Neural crest cell (in vitro differentiated cells): ENCODE measurements at places on chromosomes 12 and 14.

- DNase-seq, result no peak
These were observed 1003.6 kb downstream of the FSCB start for GRCh38 chr14:43503508-43503907.

- no peak for DNase-seq
These were observed 1165.4 kb downstream of the TMEM121 start for GRCh38 chr14:106691601-106692291.

GRCh38 chr12:49966511-49967041, 4.9 kb downstream of the AQP5 start:
- no peak for DNase-seq

DNA sequence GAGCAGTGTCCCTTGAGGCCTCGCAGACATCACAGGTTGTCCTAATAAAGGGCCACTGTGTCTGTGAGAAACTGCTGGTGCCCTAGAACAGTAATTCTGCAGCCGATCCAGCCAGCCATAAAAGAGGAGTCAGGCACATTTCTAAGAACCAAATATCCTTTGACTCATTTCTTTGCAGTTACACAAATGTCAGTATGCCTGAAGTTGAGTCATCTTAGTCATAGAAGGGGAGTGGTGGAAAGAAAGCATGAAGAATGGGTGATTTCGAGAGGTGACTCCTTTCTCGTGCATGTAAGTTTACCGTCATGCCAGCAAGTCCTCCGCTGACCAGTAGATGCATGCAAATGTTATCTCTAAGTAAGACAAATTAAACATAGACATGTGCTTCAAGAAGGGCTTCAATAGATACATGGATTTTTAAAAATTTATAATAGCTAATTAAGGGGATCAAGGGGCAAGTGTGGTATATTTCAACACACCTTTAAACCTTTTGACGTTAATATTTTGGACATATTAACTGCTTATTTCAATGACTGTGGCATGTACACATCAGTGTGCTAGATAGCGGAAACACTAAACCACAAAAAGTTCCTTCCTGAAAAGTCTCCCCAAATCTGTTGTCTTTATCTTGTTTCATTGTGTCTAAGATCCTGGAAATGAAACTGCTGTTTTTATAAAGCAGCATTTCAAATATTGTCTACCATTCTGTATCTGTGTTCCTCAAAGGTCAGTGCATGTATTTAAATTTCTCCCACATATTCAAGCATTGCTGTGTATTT, 497.4 kb downstream of the NPAS3 start:
- no peak for DNase-seq

GRCh38 chr14:98946940-98947339, 325.1 kb downstream of the BCL11B start:
- DNase-seq, result no peak

GRCh38 chr14:63296060-63296563, 22.6 kb downstream of the GPHB5 start:
- DNase-seq, result no peak

GRCh38 chr14:20489093-20489994, 16.0 kb upstream of the RNASE10 start:
- DNase-seq, result no peak

- no peak for DNase-seq
These were observed 213.6 kb downstream of the ERC1 start for GRCh38 chr12:1204581-1205121.

DNA sequence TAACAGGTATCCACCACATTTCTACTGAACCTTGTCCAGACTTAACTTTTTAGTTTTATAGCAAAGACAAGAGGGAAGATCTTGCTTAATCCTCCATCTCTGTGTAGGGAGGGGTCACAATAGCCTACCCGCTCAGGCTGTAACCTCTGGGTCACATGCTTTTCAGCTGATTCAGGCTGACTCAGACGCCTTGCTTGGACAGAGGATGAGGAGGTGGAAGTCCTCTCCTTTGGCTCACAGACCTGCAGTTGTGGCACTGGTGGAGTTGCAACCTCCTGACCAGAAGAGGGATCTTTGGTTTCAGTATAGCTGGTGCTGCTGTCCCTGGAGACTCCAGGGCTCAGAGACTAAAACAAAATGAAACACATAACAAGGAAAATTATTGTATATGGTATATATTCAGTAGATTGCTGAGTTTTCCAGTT, 16.2 kb downstream of the ACIN1 start:
- DNase-seq, result no peak

DNA sequence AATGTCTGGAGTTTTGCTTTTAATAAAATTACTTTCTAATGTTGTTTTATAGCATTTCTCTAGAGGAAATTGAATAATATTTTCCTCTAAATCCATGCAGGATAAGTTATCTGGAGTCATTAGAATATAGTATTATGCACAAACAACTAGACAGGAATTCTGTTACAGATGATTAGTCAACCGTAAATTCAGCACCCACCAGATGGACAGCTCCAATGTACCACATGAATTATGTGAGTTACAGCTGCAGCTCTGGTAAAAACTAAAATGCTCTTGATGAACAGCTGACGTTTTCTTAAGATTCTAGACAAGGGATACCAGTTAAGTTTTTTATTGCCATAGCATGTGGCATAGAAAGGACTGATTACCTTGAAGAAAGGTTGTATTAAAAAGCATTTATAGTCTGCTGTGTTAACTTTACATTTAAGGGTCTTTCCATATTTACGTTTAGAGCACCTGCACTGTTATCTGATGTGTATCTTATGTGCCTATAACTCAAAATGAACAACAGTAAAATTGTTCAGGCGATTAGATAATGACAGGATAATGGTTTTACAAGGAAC, 321.4 kb upstream of the LRFN5 start:
- peak; percentile 60 for DNase-seq

DNA sequence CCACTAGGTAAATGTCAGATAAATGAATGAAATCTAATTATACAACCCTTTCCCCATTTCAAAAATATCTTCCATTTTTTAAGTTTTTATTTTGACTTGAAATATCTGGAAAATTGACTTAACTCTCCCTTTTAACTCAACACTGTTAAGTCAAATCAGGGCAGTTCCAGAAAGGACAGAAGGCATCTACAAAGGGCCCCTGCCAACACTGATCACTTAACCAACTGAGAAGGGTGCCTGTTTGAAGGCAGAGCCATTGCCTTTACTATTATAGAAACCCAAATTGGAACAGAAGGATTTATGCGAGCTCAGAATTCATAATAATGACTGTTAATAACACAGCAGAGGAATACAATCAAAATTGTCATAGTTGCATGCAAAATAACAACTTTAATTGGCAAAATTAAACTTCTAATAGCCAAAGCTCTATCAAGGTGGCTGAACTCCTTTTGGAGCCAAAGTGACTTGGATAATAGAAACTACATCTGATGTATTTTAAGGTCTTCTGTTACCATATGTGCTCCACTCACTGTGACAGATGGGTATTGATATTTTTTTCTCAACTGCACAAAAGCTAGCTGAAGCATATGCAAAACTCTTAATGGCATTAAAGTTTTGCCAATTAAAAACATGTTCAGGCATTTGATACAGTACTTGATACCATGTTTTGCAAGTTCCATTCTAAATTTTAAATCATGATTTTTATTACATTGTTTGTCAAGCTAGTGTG, 383.8 kb downstream of the NOVA1 start:
- no peak for DNase-seq

- DNase-seq, result no peak
These were observed 84.2 kb downstream of the AACS start for GRCh38 chr12:125149160-125150108.

DNA sequence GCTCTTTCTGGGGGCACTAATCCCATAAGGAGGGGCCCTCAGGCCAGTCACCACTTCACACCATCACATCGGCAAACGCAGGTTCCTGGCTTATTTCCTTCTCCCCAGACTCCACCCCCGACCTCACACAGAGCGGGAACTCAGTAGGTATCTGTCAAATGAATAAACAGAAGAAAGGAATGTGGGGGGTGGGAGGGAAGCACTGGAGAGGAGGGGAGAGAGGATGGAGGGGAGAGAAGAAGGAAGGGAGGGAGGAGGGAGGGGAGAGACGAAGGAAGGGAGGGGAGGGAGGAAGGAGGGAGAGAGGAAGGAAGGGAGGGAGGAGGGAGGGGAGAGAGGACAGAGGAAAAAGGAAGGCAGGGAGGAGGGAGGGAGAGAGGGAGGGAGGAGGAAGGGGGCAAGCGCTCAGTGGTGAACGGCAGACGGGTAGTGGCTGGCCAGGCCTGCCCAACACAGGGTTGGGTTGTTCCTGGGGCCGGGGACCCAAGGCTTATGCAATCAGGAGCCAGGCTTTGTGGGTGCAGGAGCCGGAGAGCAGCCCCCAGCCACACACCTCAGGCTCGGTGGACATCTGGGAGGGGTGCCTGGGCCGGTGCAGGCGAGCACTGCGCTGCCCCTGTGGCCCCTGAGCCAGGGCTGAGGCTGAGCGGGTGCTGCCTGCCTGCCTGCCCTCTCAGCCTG, 52.6 kb upstream of the FBRSL1 start:
- no peak for DNase-seq

DNA sequence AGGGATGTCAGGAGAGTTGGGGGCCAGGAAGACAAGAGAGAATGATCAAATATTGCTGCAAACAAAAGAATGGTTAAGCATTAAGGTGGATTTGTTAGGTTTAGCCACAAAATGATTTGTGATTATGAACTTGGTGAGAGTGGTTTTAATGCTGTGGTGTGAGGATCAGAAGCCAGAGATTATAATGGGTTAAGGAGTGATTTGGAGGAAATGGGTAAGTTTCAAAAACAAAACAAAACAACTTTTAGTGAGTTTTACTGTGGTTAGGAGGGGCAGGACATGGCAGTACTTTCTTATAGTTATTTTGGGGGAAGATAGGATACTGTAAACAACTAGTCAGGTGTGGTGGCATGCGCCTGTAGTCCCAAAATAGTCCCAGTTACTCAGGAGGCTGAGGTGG, 24.0 kb downstream of the DIP2B start:
- no peak for DNase-seq

DNA sequence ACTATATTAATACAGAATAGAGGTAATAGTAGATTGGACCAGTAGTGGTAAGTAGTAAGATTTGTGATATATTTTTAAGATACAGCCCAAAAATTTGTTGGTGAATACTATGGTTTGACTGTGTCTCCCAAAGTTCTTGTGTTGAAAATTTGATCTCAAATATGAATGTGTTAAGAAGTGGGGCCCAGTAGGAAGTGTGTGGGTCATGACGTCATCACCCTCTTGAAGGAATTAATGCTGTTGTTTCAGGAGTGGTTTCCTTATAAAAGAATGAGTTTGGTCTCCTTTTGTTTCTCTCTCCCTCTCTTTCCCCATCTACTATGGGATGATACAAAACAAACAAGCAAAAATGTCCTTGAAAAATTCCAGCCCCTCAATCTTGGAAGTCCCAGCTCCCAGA, 16.3 kb downstream of the LUM start:
- no peak for DNase-seq

DNA sequence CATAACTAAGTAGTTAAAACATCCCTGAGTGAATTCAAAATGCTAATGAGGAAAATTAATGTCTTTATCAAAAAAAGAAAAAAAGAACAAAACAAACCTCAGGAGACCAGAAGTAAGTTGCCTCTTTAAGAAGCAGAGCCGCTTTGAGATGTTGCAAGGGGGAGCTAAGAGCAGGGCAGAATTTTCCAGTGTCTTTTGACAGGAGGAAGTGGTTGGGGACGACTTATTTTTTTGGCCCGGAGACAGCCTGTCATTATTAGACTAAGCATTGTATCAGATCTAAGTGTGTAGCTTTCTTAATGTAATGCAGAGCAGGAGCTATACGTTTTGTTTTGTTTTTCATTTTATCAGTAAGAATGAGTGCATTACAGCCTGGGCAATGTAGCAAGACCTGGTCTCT, 206.6 kb downstream of the CACNA1C start:
- no peak for DNase-seq

GRCh38 chr12:4215229-4216186, 58.1 kb upstream of the CCND2 start:
- DNase-seq, result no peak

GRCh38 chr12:89351489-89352241, 636 bp downstream of the DUSP6 start:
- DNase-seq, result peak; percentile 44

- DNase-seq, result no peak
These were observed 360.9 kb upstream of the NAV3 start for GRCh38 chr12:77469578-77470333.

GRCh38 chr12:62332598-62332997, 72.4 kb downstream of the USP15 start:
- DNase-seq, result no peak

DNA sequence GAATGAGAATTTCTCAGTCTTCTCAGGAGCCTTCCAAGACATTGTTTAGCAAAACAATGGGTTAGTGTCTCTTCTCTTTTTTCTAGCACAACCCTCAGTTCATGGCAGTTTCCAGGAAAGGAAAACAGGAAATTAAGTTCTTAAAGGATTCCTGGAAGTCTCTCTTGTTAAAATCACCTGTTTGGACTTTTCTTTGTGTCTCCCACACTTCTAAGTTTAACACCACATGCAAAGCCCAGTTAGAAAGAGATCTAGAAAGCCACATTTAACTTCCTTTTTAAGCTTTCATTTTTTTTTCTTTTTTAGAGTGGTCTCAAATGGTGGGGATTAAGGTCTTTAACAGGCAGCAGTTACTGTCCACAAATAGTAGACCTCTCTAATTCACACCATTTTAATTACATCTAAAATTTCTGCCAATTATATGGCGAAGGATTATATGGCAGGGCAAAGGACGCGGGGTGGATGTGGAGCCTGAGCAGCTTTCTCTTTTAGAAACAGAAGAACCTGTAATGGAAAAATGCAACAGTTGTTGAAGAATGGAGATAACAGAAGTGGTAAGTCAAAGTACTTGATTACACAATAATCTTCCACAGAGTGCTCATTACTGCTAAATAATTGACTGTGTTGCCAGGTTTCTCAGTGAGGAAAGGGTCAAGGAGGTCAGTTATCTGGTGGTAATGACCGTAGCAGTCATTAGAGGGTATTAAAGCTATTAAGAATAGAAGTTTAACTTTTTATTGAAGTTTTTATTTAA, 298.6 kb downstream of the AKAP6 start:
- no peak for DNase-seq

- DNase-seq, result no peak
These were observed 30.7 kb upstream of the HDAC7 start for GRCh38 chr12:47850153-47851084.

DNA sequence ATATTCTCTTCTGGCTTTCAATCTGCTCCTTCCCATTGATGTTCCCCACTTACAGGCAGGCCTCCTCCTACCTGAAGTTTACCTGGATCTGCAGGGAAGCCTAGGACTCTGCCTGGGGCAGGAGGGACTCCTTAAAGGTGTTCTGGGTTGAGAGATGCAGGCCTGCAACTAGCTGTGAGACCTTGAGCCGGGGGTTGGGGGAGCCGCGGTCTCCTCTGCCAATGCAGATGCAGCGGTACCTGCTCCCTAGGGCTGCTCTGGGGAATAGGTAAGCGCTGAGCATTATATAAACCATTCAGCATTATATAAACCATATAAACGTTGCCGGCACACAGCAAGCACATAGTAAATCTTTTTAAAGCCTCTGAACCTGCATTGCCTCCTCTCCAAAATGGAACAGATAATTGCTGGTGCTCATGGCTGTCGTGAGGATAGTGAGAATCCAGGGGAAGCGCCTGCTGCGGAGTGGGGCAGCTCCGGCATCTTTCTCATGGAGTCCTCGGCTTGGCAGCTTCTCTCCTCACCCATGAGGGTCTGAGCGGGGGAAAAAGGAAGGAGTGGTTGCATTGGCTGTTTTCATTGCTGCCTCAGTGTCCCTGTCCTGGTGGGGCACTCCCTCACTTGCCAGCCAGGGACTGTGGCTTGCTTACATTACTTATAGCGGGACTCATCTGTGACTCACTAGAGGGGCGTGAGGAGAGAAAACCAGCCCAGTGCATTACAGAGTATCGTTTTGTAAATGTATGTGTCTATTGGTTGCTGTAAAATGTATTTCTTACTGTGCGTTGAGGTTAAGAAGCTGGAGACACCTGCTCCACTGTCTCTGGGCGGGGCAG, 12.5 kb upstream of the KRT80 start:
- DNase-seq, result no peak

GRCh38 chr14:29893989-29894388, 33.7 kb downstream of the PRKD1 start:
- no peak for DNase-seq
